GM12878 (cell line): ENCODE measurements at places on chromosomes 13 and 19. TPM values are rescaled to one million over a fixed set of nuclear protein-coding genes. Genes with fewer than 3 reads are reported as not detected.

PINLYP gene
- total RNA-seq = 6.4 and 6.9 TPM in 2 replicates

CLDN10 gene
- not detected in 2 replicates for total RNA-seq

LAIR1 gene
- 43.1 and 44.4 TPM in 2 replicates for total RNA-seq

BEST2 gene
- 0.08 TPM in 1 of 2 replicates, not detected in the other for total RNA-seq

FARP1 gene
- total RNA-seq = 1.5 and 2.2 TPM in 2 replicates

EXOC3L2 gene
- total RNA-seq = 0.08 TPM in 1 of 2 replicates, not detected in the other

IGFL4 gene
- not detected in 2 replicates for total RNA-seq

CGB7 gene
- not detected in 2 replicates for total RNA-seq

CDX2 gene
- total RNA-seq = 0.15 TPM in 1 of 2 replicates, not detected in the other

KRTDAP gene
- not detected in 2 replicates for total RNA-seq

CACNG8 gene
- not detected in 2 replicates for total RNA-seq

LIN7B gene
- total RNA-seq = 1.8 and 2.9 TPM in 2 replicates

CEACAM20 gene
- total RNA-seq = not detected in 2 replicates

PSG11 gene
- not detected in 2 replicates for total RNA-seq

GRCh38 chr13:88376760-88377388, 705.7 kb downstream of the SLITRK5 start:
- DNase-seq = no peak

GRCh38 chr13:107548338-107548737, 667.0 kb downstream of the LIG4 start:
- DNase-seq = no peak

DNA sequence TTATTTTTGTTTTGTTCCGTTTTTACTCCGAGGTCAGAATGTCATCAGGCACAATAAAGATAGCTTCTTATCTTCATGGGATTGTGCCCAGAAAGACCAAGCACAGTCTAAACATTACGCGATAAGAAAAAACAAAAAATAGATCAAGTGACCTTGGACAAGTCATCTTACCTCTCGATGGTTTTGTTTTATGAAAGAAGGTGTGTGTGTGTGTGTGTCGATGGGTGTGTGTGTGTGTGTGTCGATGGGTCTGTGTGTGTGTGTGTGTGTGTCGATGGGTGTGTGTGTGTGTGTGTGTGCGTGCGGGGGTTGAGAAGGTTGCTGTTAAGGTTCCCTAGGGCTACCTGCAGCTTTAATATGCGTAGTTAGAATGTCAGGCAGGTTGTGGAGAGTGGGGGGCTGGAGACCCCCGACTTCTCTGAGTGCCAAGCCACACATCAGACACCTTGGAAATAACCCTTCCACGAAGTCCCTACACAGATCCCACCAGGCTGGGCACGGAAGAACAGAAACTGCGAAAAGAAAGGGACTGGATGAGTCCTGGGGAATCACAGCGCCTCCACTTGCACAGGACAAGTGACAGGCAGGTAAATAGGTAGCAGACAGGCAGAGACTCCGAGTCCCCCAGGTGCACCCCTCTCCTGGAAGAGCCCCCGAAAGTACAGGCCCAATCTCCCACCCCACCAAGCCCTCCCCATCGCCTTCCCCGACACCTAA, 458 bp upstream of the ATP8A2 start:
- DNase-seq = no peak

GRCh38 chr13:33997574-33997973, 179.6 kb downstream of the RFC3 start:
- DNase-seq = no peak

DNA sequence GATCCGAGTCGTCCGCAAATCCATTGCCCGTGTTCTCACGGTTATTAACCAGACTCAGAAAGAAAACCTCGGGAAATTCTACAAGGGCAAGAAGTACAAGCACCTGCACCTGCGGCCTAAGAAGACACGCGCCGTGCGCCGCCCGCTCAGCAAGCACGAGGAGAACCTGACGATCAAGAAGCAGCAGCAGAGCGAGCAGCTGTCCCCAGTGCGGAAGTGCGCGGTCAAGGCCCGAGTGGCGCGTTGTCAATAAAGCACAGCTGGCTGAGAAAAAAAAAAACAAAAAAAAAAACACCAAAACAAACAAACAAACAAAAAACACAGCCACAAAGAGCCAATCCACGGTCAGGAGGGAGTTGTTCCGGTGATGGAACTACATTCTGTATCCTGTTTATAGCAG, 4.7 kb upstream of the GNA15 start:
- DNase-seq = no peak

- no peak for DNase-seq
Measured at GRCh38 chr19:40257096-40257517, 28.0 kb downstream of the AKT2 start.

DNA sequence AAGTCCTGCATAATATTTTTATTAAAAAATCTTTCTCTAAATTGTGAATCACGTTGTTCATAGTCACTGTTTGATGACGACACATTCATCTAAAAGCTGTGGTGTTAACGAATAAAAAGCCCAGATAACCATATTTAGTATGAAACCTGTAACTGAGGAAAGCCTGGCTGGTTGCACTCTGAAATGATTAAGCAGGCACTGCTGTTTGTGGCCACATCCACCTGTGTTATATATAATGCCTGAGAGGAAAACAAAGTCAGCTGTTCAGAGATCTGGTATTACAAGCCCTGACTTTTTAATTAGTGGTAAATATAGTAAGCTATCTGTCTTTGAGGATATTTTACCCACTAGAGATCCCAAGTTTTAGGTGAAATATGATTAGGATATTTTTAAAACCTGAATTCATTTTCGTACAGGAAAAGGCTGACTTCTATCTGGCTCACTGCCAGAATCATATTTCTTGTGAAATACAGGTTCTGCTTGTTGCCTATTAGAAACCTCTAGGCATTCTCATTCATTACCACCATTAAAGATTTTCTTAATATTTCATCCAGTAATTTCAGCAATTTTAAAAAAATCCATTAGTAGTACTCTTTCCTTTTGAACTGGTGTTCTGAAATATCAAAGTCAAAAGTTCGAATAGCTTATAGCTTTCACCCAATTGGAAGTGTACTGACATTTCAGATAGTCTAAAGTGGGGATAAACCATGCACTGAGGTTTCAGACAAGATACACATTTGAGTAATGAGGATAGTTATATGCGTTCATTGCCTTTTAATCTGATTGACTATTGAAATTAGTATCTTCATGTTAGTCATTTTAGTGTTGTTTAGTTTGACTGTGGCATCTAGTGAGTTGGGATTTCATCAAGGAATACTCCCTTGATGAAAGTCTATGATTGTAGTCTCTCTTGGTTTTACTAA, 79.7 kb downstream of the LMO7 start:
- DNase-seq = peak; percentile 41

DNA sequence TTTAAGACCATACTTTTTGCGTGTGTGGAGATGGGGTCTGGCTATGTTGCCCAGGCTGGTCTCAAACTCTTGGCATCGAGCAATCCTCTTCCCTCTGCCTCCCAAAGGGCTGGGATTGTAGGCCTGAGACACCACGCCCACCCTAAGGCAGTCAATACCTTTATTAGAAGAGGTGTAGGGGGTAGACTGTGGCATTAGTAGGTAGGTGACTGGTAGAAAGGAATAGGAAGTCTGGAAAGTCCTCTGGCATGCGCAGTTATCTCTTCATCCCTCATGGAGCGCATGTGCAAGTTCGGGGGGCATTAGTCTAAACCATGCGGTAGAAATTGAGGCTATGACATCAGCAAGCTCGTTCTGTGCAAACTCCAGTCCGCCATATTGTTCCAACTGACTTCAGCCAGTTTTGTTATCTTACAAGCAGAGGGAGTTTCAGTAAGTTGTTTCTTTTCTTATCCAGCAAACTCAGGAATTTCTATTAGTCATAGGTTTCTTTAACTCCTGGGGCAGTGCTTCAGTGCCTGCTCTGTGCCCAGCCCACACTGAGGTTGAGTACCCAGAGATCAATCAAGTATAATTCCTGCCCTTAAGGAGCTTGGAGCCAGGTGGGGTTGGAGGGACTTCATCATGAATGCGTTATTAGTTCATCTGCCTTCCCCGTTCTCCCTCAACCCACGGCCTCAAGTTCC, 7.3 kb upstream of the RANBP3 start:
- DNase-seq = no peak

- no peak for DNase-seq
Measured at GRCh38 chr19:4910594-4911281, 1.4 kb downstream of the UHRF1 start.

DNA sequence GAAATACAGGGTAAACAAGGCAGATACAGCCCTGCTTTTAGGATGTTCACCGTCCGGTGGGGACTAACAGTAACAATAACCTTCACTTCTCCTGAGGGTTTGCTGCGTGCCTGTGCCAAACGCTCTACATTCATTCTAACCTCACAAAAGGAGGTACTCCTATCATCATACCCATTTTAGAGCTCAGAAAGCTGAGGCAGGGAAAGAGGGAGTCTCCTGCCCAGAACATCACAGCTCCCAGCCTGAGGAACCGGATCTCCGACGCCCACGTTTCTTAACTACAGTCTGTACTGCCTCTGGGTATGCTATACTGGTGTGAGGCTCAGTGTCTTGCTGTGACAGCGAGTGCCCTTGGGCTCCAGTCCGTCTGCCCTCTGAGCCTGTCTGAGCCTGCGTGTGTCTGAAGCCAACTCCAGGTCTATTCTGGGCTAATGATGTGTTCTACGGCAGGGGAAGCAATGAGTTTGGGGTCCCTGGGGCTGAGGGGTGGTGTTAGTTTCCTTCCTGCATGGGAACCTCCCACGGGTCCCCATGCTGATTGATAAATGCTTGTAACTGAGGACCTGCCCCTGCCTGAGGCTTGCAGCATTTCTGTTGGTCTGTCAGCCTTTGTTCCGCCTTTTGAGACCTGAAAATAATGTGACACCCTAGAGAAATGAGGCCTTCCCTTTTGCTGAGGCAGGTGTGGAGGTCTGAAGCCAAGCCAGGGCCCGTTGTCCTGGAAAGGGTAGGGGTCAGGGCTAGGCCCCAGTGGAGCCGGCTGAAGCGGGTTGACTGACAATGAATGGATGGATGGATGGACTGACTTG, 4.9 kb downstream of the LIPE start:
- DNase-seq = no peak

- no peak for DNase-seq
Measured at GRCh38 chr13:77528834-77529500, 6.5 kb upstream of the SCEL start.

- no peak for DNase-seq
Measured at GRCh38 chr13:41900918-41901317, 60.0 kb downstream of the VWA8 start.

- no peak for DNase-seq
Measured at GRCh38 chr13:68872338-68872737, 1235.3 kb upstream of the ATXN8OS start.

DNA sequence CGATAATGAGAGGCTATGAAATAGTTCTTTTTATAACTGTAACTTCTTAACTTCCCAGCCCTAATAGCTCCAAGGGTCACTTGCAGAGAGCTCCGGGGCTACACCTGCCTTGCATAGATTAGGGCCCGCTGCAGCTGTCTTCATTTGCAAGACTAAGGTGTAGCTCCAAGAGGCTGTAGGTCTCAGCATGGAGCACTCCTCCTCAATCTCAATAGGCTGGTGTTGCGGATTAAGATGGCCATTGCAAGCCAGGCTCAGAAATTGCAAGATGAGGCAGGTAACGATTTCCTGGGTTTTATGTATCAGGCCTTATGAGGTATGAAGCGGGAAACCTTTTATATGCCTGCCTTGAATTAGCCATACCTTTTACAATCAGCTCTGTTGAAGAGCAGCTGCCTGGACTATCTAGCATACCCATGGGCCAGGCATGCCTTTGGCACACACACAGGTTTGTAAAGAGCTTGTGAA, 185.7 kb downstream of the TM9SF2 start:
- DNase-seq = no peak

DNA sequence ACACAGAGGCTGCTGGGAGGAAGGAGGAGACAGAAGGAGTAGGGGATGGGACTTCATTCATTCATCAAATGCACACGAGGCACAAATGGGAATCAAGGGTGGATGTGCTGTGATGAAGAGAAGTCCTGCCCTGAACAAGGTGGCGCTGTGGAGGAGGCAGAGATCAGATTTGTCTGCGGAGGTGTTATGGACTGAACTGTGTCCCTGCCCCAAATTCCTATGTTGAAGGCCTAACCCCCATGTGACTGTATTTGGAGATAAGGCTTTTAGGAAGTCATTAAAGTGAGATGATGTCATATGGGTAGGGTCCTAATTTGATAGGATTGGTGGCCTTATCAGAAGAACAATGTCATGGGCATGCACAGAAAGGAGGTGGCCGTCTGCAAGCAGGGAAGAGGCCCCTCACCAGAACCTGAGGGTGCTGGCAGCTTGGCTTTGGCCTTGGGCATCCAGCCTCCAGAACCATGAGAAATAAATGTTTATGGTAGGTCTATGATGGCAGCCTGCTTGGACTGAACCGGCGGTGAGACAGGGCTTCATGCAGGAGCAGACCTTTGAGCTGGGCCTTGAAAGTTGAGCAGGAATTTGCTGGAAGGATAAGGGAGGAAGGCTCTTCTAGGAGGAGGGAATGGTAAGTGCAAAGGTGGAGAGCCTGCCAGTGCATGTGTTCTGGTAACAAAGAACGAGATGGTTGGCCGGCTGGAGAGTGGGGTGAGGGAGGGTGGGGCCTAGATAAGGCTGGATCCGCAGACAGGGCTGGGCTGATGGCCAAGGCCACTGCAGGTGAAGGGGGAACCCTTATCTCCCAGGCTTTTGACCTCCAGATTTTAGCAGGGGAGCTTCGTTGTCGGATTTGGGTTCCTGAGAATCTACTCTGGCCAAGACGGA, 2.7 kb upstream of the CEBPA start:
- no peak for DNase-seq

GRCh38 chr19:1526979-1527649, 3.2 kb downstream of the PLK5 start:
- DNase-seq = no peak

- DNase-seq = no peak
Measured at GRCh38 chr13:97695684-97696083, 257.8 kb upstream of the IPO5 start.

DNA sequence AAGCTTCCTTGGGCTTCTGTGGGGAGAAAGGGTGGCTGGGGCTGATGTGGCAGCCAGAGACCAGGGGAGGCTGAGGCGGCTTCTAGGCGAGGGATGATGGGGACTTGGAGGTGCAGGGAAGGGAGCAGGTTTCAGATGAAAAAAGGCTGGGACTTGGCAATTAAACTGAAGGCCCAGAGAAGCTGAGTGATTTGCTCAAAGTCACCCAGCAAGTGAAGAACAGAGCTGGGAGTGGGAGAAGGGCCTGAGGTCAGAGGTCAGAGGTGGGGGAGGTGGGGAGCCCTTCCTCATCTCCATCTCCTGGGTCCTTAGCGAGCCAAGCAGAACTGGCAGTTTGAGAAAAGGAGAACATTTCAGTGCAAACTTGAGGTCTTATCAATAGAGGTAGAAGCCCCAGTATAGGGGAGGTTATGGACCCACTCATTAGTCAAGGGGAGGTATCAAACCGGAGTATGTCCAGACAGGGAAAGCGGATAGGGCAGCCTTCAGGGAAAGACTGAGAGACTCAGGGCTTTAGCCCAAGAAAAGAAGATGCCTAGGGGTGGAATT, 49.6 kb upstream of the NFIC start:
- no peak for DNase-seq

- DNase-seq = no peak
Measured at GRCh38 chr13:28611654-28612131, 47.2 kb upstream of the POMP start.

- DNase-seq = no peak
Measured at GRCh38 chr19:10152100-10152499, 32.4 kb upstream of the EIF3G start.

GRCh38 chr19:19460761-19461265, 54.5 kb downstream of the TSSK6 start:
- no peak for DNase-seq

- DNase-seq = no peak
Measured at GRCh38 chr13:62997038-62997599, 1581.5 kb upstream of the PCDH20 start.

GRCh38 chr19:47284324-47284899, 9.7 kb downstream of the INAFM1 start:
- DNase-seq = no peak

- no peak for DNase-seq
Measured at GRCh38 chr13:47858042-47859025, 142.7 kb downstream of the SUCLA2 start.
